ENCODE measurements at places on chromosomes 3 and 15. TPM values are rescaled to one million over a fixed set of nuclear protein-coding genes. Genes with fewer than 3 reads are reported as not detected.
A peak's percentile ranks its signal among the peaks of the same experiment; 100 is the strongest.

CHRNA7 gene
- total RNA-seq = 1.1 TPM

DNA sequence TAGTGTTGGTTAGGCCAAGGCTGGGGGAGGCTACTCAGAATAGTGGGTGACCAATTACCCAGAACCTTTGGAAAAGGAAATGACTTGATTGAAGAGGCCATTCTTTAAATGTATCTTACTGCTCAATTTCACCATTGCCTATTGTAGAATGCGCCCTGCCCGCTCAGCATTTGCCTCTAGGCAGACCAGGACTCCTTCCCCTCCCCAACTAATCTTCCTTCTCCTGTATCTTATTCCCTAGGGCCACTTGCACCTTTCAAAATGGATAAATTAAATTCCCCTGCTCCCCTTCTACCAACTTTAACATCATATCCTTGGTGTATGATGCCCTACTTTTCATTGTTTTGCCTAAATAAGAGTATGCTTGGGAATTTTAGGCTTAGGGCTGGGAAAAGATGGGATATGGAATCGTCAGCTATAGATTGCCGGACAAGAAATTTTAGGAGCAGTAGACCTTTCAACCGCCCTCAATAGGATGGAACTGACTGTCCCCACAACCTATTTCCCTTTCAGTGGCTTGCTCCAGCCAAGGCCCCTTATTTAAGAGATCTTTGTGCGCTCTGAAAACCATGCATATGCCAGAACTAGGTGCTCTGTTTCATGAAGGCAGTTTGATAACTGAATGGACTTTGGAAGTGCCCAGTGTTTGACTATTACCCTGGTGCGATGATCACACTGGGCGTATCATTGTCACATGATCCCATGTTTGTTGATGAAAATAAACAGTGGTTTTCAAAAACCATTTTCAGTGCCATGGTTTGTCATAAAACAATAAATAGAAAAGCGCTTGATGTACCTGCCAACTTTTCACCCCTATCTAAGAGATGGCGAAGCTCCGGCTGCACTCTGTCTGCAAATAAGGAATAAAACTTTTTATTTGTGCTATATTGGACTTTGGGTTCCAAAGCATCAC lies 74.3 kb upstream of the TSEN2 start:
- no peak for DNase-seq

- no peak for DNase-seq
Observed at GRCh38 chr15:74584779-74585178, 30.9 kb upstream of the CLK3 start.

DNA sequence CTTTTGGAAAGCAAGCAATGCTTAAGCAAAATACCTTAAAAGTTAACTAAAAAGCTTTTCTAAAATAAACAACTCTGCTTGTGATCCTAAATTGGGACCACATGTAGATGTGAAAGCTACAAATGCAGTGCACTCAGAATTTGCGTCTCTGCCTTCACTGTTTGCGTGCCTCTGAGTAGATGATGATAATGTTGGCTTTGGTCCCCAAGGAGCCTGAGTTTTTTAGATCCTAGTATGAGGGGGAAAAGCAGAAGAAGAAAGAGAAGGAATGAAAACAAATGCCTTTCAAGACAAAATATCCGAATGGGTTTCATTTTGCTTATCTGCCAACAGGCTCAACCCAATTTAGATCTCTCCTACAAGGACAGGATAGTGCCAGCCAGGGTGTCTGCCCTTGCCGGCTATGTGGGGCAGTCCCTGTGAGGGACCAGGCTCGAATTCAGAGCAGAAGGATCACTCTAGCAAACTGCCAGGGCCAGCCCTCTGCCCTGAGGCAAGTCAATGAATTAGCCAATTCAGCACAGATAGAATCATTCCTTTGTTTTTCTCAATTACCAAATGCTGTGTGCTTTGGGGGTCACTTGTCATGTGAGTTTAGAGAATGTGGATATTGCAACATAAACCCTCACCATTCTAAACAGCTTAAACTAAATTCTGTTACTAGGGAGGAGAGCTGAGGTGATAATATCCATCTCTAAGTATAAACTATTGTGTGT lies 28.5 kb downstream of the SCG5 start:
- DNase-seq = no peak

DNA sequence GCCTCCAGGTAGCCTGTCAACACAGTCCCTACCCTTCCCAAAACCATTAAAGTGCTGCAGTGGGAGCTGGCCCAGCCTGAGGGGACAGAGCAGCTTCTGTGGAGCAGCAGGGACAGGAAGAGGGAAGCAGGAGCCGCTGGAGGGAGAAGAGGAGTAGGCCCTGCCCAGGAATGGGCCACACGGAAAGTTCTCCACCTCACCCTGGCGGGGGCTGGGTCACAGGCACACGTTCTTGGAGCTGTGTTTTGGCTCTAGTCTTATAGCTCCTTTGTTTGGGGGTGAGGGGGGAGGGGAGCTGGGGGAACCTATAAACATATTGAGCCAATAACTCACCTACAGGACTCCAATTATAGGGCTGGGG lies 508.6 kb downstream of the SHQ1 start:
- no peak for DNase-seq

GOLGA8T gene
- 1.6 TPM for total RNA-seq

DNA sequence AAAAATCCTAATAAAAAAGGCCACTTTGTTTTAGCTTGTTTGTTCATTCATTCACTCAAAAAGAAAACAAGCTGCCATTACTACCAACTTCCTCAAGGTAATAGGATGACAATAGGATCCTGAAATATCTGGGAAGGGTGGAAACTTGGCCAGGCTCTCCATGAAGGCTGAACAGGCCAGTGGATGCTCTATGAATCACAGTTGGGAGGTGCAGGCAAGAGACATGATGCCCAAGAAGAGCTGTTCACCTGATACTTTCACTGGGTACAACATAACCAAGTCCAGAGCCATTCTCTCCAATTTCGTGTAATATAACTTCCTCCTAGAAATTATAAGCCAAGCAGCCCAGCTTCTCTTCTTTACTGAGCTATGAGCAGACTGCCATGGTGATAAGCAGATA lies 37.3 kb downstream of the NMNAT3 start:
- no peak for DNase-seq

GRCh38 chr3:16482194-16482769 lies 31.2 kb downstream of the RFTN1 start:
- DNase-seq = no peak

DNA sequence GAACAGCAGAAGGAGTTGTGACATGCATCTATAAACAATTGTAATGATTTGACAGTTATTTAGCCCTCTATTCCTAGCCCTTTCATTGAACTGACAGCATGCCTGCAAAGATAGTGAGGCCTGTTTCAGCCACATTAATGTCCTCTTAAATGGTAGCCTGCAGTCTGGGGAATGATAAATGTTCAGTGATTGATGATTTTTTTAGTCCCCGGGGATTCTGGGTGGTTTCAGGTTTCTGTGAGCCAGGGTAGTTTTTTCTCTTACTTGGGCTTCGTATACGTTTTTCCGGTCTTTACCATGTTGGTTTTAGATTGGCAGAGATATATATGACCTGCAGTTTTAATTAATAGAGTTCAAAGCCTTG lies 172.0 kb downstream of the TCF12 start:
- DNase-seq = no peak

CCR9 gene
- not detected for total RNA-seq

DNA sequence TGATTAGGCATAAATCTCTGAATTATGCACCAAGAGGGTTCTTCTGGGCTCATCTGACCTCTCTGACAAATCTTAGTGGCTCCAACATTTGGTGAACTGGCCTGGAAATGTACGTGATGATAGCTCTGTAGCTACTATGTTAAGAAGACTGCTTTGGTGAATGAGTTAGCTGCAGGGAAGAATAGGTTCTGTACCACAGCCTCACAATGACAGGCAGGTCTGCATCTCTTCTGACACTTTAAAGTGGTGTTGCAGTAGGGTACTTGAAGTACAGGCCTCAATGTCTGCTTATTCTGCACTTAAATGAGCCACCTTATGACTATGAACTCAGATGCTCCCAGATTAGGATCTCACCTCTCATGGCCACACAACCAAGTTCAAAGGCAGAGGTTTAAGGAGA lies 7.0 kb downstream of the FGF7 start:
- DNase-seq = no peak

GRCh38 chr3:57791245-57791644 lies 35.1 kb downstream of the SLMAP start:
- DNase-seq = no peak

LAMB2 gene
- total RNA-seq = 788 TPM

- no peak for DNase-seq
Observed at GRCh38 chr3:196202516-196202970, 8.7 kb downstream of the ZDHHC19 start.

CA12 gene
- 0.11 TPM for total RNA-seq

- no peak for DNase-seq
Observed at GRCh38 chr15:79743032-79743431, 153.8 kb downstream of the MTHFS start.

DNA sequence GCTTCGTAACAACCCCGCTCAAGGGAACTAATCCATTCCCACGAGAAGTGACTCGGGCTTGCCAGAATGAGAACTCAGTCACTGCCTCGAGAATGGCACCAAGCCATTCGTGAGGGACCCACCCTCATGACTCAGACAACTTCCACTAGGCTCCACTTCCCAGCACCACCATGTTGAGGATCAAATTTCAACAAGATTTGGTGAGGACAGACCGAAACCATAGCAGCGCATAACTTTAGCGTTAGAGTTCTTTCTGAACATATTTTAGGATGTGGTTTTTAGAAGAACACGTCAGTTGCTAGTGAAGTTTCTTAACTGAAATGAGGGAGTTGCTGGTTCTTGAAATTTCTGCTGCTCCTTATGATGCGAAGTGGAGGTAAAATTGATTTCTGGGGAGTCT lies 13.5 kb downstream of the PTPRG start:
- no peak for DNase-seq

DZIP1L gene
- 7.2 TPM for total RNA-seq

FBXO40 gene
- 147 TPM for total RNA-seq

MUC13 gene
- 0.13 TPM for total RNA-seq

CSTA gene
- total RNA-seq = 2.0 TPM

DNA sequence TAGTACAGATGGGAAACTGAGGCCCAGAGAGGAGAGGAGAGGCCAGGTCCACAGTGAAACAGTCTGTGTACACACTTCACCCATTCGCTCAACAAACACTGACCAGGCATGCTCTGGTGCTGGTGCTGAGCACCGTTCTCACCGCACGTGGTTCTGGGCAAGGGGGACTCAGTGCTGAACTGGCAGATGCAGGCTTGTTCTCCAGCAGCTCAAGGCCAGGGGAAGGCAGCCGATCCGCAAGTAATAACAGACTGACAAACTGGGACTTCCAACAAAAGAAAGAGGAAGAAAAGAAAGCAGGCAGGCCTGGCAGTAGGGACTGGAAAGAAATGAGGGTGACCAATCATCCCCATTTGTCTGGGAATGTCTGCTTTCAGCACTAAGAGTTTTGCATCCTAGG lies 25.6 kb upstream of the LINGO1 start:
- DNase-seq = no peak

CLDN18 gene
- not detected for total RNA-seq

DNA sequence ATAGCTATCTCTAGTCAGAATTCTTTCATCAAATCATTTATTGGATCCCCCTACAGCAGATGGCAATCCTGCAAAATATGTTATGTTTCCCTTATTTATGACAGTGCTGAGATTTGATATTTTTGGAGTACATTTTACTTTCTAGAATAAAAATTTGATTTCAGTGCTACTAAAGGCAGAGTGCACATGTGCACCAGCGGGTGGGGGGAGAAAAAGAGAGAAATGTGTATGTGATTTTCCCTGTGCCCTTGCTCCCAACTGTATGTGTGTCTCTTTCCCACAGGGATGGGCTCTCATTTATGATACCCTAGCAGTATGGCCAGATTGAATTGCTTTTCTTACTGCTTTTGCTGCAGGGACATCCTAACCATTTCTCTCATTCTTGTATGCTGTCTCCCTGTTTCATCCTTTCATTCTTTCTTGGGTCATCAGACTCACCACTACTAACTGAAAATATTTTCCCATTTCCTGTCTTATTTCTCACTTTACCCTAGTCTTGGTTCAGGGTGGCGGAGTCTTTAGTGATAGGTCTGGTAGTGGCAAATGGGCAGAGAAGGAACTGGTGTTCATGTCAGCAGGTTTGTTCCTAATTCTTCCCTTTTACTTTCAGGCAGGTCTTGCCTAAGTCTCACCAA lies 140.7 kb downstream of the TCF12 start:
- DNase-seq = no peak

GRCh38 chr15:78854833-78855372 lies 17.8 kb upstream of the MORF4L1 start:
- DNase-seq = peak; percentile 53

DNA sequence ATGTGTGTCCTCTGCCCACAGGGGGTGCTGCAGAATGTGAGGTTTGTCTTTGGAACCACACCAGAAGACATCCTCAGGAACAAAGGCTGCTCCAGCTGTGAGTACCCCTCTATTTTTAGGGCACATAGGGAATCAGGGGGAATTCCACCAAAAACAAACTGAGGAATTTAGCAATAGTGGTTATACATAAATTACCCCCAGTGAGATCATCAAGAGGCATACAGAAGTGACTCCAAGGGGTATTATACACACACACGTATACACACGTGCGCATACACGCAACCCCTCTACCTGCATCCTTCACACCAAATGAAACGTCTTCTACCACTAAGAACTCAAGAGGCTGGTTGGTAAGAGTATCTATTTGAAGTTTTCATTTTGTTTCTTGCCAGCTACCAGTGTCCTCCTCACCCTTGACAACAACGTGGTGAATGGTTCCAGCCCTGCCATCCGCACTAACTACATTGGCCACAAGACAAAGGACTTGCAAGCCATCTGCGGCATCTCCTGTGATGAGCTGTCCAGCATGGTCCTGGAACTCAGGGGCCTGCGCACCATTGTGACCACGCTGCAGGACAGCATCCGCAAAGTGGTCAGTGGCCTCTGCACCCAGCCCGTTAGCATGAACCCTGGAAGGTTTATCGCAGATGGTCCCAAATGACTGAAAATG lies 2.9 kb downstream of the THBS1 start:
- DNase-seq = no peak

- DNase-seq = no peak
Observed at GRCh38 chr3:143207338-143207961, 87.9 kb downstream of the CHST2 start.

GRCh38 chr3:4837374-4837930 lies 141.8 kb upstream of the BHLHE40 start:
- DNase-seq = no peak

- no peak for DNase-seq
Observed at GRCh38 chr3:124113485-124113884, 121.6 kb upstream of the ROPN1 start.

GOLGA8S gene
- total RNA-seq = 1.1 TPM

VEPH1 gene
- 0.78 TPM for total RNA-seq

DNA sequence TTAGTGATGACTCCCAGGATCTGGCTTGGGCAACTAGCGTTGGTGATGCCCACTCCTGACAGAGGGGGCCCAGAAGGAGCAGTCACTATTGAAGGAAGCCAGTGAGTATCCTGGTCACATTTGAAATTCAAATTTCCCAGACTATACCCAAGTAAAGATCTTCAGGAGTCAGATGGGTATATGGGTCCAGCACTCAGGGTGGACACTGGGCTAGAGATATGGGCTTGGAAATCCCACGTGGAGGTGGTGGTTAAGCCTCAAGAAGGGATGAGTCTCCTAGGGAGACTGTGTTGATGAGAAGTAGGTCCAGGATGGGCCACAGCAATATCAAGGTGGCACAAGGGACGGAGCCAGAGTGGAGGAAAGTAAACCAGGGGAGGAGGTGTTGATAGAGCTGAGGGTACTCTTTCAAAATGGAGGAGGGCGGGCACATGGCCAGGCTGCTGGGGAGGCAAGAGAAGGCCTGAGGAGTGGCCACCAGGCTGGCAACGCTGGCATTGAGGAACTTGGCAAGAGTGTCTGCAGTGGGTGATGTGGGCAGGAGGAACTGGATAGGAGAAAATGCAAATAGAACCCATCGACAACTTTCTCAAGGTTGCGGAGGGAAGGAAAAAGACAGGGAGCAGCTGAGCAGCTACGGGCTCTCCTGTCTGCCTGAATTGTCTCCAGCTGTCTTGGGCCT lies 3.7 kb upstream of the SLCO2A1 start:
- peak; percentile 67 for DNase-seq
